Heart left ventricle (tissue), 16 donors: ENCODE measurements at places on chromosomes 16 and 17. TPM values are rescaled to one million over a fixed set of nuclear protein-coding genes. Genes with fewer than 3 reads are reported as not detected.

Gene MARVELD3
- total RNA-seq, result not detected

- H3K36me3 ChIP-seq, result peaks cover 54% of the 10 kb centered on the region
- H3K4me3 ChIP-seq, result no peak overlapping the region
- H3K27me3 ChIP-seq, result no peaks in the 10 kb centered on the region
- DNase-seq, result no peak
- no peak overlapping the region for H3K27ac ChIP-seq
- H3K4me1 ChIP-seq, result no peaks in the 10 kb centered on the region
Measured at GRCh38 chr16:552171-552570, 8.0 kb upstream of the PRR35 start.

DNA sequence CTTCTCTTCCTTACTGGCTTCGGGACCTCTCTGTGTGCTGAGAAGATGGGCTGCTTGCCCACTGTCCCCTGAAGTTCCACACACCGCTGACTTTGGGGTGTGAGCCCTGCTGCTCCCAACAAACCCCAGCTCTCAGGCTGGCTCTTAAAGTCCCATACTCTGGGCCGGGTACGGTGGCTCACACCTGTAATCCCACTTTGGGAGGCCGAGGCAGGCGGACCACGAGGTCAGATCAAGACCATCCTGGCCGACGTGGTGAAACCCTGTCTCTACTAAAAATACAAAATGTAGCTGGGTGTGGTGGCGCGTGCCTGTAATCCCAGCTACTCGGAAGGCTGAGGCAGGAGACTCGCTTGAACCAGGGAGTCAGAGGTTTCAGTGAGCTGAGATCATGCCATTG is 17.2 kb downstream of the CD7 start:
- H3K27ac ChIP-seq, result no peak overlapping the region
- no peak overlapping the region for H3K4me3 ChIP-seq
- no peak for DNase-seq
- no peaks in the 10 kb centered on the region for H3K27me3 ChIP-seq

DNA sequence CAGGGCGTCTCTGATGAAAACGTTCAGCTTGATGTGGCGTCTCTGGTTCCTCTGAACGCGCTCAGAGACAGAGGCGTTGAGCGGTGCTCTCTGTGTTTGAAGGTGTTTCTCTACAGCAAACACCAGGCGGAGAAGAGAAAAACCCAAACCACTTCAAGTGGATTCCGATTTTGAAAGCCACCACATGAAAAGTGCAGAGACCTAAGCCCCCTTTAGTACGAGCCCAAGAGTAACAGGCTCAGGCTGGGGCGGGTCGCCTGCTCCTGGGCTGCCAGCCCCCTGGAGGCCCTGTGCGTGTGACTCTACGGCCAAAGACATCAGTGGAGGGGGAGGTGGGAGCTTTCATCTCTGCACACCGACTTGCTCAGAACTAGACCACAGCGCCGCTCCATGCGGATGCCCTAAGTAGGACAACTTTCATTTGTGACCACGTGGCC is 328.4 kb downstream of the MAF start:
- no peaks in the 10 kb centered on the region for H3K27me3 ChIP-seq
- H3K27ac ChIP-seq, result no peak overlapping the region
- H3K36me3 ChIP-seq, result no peaks in the 10 kb centered on the region

DNA sequence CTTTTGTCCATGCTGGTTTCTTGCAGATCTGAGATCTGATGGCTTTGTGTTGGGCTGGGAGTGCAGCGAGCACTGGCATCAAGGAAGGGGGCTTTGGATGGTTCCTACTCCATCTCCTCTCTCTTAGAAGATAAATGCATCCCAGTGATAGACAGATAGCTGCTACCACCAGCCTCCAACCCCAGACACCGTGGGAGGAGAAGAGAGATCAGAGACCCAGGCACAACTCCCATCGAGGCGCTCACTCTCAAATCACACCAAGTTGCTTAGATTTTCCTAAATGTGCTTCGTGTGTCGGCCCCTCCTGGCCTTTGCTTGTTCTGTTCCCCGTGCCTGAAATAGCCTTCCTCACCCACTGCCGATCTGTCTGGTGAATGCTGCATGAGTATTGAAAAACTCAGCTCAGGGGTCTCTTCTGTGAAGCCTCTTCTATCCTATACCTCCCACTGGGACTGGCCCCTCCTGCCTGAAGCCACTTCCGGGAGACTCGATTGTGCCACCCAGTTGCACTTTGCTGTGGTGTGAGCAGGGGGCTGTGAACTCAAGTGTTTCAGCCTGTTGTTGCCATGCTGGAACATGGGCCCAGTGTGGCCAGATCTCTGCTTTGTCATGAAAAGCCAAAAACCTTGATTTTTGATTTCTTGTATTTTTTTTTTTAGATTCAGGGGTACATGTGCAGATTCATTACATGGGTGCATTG is 242.7 kb downstream of the GSG1L start:
- H3K27ac ChIP-seq, result no peak overlapping the region
- H3K4me3 ChIP-seq, result no peak overlapping the region
- H3K27me3 ChIP-seq, result no peaks in the 10 kb centered on the region
- no peak for DNase-seq
- H3K4me1 ChIP-seq, result no peaks in the 10 kb centered on the region

DNA sequence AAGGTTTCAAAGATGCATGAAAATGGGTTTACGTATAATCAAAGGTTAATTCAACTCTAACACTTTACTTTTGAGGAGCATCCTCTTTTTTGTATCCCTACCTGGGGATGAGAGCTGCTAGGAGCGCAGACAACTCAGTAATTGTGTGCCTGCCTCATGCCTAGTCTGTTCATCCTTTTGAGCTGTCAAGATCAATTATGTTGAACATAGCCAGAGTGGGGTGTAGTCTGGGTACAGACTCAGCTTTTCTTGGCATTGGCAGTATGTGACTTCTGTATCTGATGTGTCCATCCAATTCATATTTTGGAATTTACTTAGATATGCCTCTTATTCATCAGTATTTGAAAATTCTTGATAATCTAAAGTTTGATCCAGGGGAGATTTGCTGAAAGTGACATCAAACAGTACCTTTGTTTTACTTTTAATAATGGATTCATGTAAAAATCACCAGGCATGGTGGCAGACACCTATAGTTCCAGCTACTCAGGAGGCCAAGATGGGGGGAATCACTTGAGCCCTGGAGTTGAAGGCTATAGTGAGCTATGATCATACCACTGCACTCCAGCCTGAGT is 24.1 kb downstream of the PRKCA start:
- no peaks in the 10 kb centered on the region for H3K4me1 ChIP-seq
- H3K4me3 ChIP-seq, result no peak overlapping the region
- H3K27me3 ChIP-seq, result no peaks in the 10 kb centered on the region
- DNase-seq, result no peak
- no peak overlapping the region for H3K27ac ChIP-seq

Gene KRT9
- total RNA-seq, result not detected

Gene TPSD1
- total RNA-seq, result not detected

GRCh38 chr17:58250344-58251011 is 12.1 kb downstream of the LPO start:
- DNase-seq, result no peak
- no peaks in the 10 kb centered on the region for H3K36me3 ChIP-seq
- H3K27me3 ChIP-seq, result peaks cover 10% of the 10 kb centered on the region
- H3K4me1 ChIP-seq, result peaks cover 11% of the 10 kb centered on the region
- no peak overlapping the region for H3K4me3 ChIP-seq
